CD4-positive, alpha-beta T cell treated with Interleukin-4 for 1 hour (primary cell): ENCODE measurements at places on chromosomes 4 and X.

- no peak for DNase-seq
Measured at GRCh38 chr4:76276813-76277212, 25.3 kb downstream of the FAM47E start.

DNA sequence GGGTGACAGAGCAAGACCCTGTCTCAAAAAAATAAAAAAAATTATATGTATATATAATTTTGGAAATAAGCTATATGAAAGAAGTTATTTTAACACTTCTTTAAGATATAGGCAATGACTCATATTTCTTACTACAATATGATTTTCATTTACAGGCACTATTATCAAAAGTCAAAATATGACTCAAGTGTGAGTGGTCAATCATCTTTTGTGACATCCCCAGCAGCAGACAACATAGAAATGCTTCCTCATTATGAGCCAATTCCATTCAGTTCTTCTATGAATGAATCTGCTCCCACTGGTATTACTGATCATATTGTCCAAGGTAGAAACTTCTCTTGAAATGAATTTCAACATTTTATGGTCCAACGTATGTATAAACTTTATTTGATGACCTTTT, 20.8 kb downstream of the OCIAD1 start:
- DNase-seq, result no peak

- no peak for DNase-seq
Measured at GRCh38 chrX:69154051-69154450, 11.2 kb downstream of the PJA1 start.

GRCh38 chrX:28189011-28189410, 207.8 kb upstream of the DCAF8L1 start:
- no peak for DNase-seq

GRCh38 chrX:78140206-78140605, 756 bp upstream of the TAF9B start:
- DNase-seq, result no peak

DNA sequence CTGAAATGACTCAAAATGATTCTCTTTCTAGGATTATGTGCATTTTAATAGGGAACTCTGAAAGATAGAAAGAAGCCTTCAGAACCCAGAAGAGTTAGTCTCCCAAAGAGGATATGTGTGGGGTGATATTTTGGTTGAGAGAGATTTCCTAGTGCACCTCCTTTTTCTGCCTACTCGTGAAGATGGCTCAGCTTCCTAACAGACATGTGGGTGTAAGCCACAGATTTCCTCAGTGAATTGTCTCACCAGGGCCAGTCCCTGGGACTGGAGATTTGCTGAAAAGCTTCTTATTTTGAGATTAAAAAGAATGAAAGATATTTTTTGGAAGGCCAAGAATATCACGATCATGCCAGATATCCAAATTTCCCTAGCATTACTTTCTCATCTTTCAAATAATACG, 42.8 kb downstream of the MAGEB17 start:
- no peak for DNase-seq

- no peak for DNase-seq
Measured at GRCh38 chr4:99248714-99249113, 29.7 kb upstream of the ADH6 start.

- DNase-seq, result no peak
Measured at GRCh38 chrX:9912351-9913145, 54.6 kb upstream of the CLDN34 start.

DNA sequence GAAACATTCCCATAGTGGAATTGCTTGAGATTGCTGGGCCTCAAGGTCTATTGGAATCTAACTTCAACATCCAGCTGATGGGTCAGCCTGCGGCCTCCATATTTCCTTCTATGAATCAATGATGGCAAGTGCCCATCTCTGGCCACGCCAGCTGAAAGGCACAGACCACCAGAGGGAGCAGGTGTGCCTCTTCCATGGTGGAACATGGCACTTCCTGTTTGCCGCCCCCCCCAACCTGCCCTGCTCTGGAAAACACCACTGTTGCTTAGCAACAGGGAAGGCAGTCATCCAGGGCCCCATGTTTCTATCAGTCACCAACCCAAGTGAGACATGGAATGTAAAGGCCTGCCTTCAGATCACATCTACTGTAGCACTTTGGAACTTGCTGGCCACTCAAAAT, 11.6 kb downstream of the PAGE4 start:
- peak; percentile 24 for DNase-seq

- DNase-seq, result no peak
Measured at GRCh38 chr4:170420255-170420693, 330.5 kb upstream of the AADAT start.

GRCh38 chr4:128737098-128737513, 72.4 kb upstream of the JADE1 start:
- no peak for DNase-seq

DNA sequence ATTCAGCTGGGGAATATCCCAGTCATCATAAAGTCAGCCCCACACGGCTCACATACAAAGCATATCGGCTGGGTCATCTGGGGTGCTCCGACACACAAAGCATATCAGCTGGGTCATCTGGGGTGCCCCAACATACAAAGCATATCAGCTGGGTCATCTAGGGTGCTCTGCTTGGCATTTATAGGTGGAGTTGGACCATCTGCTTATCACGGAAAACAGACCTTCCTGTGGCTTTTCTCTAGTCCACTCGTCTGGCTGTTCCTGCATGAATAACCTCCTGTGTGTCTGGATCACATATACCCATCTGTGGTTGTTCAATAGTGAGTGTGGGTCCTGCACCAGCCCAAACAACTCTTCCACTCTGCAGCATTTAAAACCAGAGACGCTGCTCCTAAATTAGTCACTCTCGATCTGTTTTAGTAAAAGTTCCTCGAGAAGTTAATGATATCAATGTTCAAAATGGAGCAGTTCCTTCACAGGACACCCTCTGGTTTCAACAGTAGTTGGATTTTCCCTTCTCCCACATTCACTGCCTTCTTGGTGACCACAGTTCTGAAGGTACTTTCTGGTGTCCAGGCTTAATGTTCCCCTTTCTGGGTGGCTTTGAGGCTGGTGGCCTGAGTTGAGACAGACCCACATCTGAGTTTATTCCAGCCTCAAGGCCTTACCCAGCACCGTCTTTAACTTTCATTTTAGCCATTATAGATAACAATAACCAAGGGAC, 70.0 kb upstream of the FRG1 start:
- no peak for DNase-seq

GRCh38 chr4:151324124-151324751, 1.2 kb downstream of the SH3D19 start:
- DNase-seq, result no peak

DNA sequence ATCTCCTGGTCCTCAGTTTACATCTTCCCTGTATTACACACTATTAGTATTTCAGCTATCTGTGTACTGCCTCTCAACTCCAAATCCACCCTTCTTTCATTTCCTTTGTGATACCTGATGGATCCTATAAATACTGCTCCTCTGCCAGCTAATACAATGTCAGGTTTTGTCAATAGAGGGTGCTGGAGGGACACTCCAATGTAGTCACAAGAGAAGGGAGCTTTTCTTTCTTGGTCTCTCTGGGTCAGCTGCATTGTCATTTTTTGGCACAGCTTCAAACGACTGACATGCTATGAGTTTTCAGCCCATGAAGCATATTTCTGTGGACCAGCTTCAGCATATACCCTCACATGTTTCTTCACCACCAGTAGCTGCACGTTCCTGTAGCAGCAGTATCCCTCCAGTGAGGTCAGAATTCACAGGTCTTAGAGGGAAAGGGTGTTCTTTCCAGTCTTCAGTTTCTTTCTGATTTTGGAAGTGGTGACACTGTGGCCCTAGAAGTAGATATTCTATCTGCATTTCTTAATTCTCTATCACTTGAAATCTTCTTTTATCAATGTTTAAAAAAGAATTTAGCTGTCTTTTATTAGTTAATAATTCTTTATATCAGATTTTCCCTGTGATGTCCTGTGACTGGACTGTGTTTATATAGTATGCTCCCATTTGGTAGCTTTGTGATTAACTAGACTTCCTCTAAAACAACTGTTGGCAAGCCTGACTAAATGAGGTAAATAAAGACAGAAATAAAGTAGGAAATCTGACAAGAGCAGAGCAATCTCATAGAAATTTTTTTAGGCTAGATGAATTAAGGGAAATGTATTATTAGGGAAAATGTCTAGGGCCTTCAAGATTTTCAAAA, 60.6 kb downstream of the GABRA2 start:
- no peak for DNase-seq

GRCh38 chr4:59535541-59535940, 1664.6 kb upstream of the ADGRL3 start:
- no peak for DNase-seq

GRCh38 chr4:168605411-168605810, 108.6 kb downstream of the PALLD start:
- DNase-seq, result no peak

DNA sequence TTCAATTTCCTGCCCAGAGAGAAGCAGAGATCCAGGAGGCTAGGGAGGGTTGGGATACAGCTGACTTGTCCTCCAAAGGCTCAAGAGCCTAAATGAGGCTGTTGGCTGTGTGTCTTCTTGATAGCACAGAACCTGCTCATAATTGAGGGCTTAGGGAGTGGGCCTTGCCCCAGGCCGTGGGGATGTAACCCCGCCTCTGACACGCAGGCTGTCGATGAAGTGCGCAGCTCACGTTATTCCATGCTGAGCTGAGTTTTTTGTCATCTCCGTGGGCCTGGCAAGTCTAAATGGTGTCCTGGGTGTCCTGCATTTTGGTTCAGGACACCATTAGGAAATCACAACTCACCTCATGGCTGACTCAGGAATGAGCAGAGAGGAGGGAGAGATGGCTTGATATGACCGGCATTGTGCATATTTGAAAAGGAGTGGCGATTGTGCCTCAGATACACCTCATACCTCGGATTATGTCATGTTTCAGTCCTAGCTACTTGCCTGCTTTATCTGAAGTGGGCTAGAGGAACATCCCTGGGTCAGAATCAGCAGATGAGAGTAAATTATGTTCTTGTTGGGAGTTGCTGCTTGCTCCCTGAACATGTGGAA, 43.7 kb downstream of the FHDC1 start:
- no peak for DNase-seq

GRCh38 chrX:68299898-68300297, 133.4 kb downstream of the OPHN1 start:
- DNase-seq, result no peak

DNA sequence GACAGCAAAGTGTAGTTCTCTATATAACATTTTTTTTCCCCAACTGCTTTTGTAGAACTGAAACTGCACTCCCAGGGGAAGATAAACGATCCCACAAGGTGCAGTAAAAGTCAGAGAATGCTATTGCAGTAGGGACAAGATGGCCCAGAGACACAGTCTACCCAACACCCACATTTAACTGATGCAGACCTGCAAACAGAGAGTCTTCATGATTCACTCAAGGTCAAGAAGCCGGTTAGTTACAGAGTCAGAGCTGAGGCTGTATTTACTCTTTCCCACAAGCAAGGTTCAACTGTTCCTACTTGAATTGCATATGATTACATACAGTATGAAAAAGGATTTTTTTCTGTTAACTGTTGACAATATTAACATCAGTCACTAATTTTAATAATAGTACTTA, 654.6 kb downstream of the IL1RAPL1 start:
- no peak for DNase-seq

GRCh38 chrX:150324035-150324728, 38.9 kb upstream of the MAMLD1 start:
- DNase-seq, result no peak

DNA sequence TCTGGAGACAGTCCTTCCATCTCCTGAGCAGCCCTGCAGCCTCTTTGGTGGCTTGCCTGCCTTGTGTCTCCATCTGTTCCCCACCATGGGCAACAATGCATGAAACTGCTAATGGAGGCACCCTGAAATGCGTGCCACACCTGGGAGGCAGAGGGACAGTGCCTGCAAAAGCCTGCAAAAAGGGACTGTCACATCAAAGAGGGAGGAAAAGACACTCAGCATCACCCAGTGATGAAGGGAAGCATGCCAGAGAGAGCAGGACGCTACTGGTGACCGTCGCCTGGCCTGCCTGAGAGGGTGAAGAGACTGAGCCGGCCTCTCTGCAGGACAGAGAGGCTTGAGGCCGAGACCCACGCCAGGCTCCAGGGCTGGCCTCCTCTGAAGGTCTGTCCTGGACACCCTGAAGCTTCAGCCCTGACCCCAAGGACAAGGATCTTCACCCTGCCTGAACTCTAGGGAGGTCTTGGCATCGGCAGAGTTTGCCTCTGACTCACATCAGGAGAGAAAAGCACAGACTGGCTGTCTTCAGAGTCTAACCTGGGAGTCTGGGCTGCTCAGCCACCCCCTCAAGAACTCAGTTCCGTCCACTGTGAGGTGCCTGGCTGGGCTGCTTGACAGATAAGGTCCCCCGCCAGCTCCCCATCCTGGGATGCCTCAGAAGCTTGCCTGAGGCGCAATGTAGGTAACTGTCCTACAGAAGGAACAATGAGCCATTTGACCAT, 8.1 kb downstream of the ACSL1 start:
- DNase-seq, result no peak

- no peak for DNase-seq
Measured at GRCh38 chrX:47224896-47225290, 6.4 kb downstream of the CDK16 start.

DNA sequence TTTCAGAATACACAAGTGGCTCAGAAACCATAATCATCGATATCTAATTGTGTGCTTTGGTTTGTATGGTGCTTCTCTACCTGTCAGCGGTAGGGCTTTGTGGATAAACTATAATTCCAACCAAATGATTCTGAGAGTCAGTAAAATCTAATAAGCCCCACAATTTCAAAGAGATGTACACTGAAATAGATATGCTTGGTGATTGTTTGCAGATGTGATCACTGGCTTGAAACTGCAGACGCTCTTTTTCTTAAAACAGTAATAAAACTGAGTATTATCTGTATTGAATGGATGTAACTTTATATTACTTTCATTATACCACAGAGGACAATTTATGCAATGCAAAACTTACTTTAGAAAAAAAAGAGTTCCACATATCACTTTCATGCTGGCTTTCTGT, 198.8 kb upstream of the ANXA10 start:
- no peak for DNase-seq

DNA sequence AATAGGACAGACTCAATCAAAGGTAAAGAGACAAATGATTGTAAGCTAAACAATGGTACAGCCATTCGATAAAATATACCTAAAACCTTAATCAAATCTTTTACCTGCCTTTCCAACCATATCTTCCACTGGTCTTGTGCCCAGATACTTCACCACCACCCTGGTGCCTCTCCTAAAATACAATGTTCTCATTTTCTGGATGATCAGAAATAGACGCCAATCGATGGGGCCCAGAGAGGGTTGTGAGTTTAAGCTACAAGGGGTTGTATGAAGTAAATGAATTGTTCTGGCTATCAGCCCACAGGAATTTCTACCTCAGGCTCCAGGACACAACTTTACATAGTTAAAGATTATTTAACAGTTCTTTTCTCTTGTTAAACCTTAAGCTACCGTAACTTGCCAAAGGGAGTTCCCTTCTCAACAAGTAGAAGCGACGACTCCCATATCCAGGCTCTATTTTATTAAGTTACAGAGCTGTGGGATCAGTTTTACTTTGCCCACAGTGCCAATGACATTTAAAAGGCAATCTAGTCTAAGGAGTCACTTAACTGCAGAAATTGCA, 99.1 kb downstream of the CHRNA9 start:
- no peak for DNase-seq

DNA sequence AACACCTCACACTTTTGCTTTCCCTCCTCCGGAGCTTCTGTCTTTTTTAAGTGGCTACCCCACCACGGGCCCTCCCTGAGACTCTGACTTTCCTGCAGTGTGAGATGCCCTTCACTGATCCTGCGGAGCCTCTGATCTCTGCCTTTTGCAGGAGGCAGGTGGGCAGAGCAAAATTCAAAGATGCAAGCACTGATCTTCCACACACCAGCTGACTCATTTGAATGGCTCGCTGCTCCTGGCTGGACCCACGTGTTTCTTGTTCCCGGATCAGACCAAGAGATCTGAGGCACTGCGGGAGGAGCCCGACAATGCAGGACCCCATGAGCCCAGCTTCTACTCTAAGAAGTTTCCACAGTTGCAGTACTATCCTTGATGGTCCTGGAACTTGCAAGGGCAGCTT, 1607.9 kb upstream of the TENM3 start:
- DNase-seq, result no peak
